ENCODE measurements at places on chromosomes 7 and 10.

DNA sequence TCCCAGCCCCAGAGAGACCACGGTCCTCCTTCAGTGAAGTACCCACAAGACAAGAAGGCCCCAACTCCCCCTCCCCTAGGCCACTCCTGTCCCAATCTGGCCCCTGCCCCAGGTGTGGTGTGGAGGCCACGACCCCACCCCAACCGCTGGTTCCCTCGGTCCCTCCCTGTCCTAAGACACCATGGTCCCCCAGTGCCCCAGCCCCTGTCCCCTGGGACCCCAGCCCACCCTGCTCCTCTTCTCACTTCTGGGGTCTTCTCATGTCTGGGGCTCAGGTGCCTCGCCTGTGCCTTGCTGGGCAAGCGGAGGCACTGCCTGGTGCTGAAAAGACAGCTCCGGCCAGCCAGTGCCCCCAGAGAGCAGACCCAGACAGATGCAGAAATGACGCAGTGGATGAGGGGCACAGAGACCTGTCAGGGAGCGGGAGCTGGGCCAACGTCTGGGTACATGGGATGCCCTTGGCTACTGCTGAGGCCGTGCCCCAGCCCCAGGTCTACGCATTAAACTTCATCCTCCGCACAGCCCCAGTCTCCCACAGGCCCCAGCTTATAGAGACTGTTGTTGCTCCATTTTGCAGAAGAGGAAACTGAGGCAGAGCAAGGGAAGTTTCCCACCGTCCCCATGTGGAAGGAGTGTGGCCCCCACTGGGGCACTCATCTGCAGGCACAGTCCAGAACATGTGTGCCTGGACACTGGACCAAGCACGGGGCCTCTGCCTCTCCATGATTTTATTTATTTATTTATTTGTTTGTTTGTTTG, 14.8 kb downstream of the GRIFIN start:
- DNase-seq = no peak

DNA sequence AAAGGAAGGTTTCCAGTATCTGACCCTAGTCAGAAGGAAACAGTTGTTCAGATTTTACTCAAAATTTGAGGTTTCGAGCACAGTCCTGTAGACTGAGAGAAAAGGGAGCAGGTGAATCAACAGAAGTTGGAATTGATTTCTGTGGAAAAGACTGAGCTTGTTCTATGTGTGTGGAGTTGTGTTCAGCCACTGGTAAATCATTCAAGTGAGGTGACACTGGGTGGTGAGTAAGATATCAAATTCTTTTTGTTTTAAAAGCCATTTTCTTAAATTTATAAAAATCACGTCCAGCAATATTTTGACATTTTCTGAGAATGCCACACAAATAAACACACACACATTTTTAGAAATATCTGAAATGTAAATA, 165.1 kb downstream of the HGF start:
- no peak for DNase-seq

DNA sequence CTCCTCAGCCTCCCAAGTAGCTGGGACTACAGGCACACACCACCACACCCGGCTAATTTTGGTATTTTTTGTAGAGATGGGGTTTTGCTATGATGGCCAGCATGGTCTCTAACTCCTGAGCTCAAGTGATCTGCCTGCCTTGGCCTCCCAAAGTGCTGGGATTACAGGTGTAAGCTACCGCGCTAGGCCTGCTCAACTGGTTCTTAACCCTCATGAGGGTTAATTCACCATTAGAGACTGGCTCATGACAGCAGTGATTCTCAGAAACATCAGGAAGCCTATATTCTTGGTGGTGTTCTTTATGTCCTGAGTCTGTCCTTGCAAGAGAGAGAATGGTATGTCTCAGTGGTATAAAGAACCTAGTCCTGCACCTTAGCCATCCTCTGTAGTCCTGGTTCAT, 10.4 kb upstream of the NT5C2 start:
- no peak for DNase-seq

DNA sequence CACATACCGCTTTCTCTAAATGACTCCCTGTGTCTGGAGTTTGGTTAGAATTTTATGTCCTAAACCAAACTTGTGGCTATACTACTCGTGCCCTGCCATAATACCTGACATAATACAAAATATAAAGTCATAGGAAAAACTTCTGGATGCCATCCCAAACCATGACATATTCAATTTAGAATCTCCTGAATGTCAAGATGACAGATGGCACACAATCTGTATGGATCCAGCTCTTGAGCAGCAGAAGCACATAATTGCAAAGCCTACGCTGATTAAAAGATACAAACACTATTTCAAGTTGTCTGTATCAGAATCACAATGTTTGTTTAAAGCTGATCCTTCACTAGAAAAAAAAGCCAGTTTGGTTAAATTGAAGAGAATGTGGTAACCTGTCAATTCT, 22.4 kb upstream of the CDC14C start:
- DNase-seq = no peak

GRCh38 chr7:19009241-19009935, 108.0 kb downstream of the TWIST1 start:
- no peak for DNase-seq

- DNase-seq = no peak
These were observed 105.4 kb downstream of the GRM3 start for GRCh38 chr7:86748843-86749719.

- DNase-seq = no peak
These were observed 145.9 kb downstream of the ARID5B start for GRCh38 chr10:62047228-62047892.

GRCh38 chr10:4100380-4100779, 315.4 kb upstream of the KLF6 start:
- no peak for DNase-seq

DNA sequence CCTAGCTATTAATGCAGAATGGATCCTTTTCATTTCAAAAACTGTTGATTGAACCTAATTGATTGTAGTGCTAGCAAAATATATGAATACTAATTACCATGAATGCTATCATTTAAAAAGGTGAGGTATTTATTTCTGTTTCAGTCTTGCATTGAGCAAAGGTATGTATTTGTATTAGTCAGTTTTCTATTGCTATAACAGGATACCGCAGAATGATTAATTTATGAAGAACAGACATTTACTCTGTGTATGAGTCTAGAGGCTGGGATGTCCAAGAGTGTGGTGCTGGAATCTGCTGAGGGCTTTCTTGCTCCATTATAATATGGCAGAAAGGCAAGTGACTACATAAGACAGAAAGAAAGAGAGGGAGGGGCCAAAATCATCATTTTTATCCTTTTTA, 199.2 kb downstream of the KIF20B start:
- DNase-seq = no peak

- no peak for DNase-seq
These were observed 562.0 kb upstream of the SEMA3D start for GRCh38 chr7:85748861-85749260.

DNA sequence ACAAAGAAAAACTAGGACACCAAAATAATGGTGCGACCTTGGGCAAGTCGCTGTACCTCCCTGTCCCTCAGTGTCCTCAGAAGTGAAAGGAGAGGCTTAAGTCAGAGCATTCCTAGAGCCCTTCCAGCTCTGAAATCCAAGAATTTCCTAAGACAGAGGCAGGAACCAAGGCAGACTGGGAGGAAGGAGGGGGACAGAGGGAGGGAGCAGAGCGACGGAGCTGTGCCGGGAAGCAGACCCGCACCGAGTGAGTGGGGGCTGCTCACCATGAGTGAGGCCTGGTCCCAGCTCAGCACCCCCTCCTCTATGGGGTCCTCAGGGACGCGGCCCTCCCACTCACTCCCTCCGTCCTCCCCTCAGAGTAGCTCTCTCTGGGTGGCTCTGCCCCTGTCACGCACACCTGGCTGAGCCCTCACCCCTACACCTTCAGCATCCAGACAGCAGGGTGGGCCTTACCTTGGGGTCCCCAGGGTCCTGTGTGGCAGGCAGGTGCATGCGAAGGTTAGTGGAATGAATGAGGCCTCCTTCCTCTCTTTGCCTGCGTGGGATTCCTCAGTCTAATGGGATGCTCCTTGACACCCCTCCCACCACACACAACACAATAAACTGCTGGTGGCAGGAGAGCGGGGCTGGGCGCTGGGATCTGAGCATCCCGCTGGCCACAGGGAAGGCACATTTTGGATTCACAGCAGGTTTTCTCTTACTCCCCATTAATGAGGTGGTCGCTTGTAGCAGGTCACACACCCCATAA, 4.6 kb upstream of the SMARCD3 start:
- DNase-seq = no peak

GRCh38 chr7:70711452-70711851, 420.5 kb upstream of the GALNT17 start:
- DNase-seq = no peak

DNA sequence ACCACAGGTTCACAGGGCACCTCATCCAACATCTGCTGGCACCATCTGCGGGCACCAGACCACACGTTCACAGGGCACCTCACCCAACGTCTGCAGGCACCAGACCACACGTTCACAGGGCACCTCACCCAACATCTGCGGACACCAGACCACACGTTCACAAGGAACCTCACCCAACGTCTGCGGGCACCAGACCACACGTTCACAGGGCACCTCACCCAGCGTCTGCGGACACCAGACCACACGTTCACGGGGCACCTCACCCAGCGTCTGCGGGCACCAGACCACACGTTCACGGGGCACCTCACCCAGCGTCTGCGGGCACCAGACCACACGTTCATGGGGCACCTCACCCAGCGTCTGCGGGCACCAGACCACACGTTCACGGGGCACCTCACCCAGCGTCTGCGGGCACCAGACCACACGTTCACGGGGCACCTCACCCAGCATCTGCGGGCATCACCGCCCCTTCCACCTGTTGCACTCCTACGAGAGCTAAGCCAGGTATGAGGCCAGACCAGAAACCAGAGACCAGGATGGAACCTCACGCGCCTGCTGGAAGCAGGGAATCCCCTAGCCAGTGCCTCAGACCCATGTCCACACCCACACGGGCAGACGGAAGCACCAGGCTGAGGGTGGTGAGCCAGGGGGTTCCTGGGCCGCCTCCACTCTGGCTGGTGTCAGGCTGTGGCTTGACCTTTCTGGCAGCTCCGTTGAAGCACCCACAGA, 182.8 kb downstream of the MAD1L1 start:
- DNase-seq = no peak

GRCh38 chr7:32611201-32612099, 116.2 kb downstream of the AVL9 start:
- DNase-seq = no peak

GRCh38 chr7:67928141-67928540, 931.5 kb downstream of the TYW1 start:
- no peak for DNase-seq

DNA sequence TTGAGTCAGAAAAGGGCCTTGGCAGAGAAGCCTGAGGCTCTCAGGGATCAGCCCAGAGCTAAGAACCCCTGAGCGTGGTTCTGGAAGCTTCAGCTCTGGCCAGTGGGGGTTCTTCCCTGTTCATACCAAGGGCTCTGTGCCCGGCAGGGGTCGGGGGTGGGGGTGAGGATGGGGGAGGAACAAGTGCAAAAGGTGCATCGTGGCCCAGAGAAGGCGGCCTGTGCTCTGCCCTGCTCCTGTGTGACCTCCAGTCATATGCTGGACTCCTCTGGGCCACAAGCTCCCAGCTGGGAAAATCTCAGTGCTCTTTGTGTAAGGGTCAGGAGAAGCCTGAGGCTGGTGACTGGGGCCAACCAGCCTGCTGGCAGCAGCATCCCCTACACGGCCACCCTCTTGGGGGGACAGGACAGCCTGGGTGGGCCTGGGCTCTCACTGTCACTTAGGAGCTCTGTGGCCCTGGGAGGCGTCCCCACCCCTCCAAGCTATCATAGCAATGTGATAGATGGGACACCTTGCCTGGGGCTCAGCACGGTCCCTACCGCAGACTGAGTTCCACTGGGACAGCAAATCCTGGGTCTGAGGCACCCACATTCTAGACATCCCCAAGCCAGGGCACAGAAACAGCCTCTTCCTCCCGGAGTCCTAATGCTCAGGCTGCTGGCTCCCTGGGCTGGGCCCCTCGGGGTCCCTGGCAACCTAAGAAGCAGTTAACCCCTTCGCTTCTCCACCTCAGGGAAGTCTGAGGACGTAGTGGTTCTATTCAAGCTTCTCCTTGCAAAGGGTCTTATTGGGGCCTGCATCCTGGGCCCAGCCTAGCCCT, 2.5 kb downstream of the MMRN2 start:
- no peak for DNase-seq

DNA sequence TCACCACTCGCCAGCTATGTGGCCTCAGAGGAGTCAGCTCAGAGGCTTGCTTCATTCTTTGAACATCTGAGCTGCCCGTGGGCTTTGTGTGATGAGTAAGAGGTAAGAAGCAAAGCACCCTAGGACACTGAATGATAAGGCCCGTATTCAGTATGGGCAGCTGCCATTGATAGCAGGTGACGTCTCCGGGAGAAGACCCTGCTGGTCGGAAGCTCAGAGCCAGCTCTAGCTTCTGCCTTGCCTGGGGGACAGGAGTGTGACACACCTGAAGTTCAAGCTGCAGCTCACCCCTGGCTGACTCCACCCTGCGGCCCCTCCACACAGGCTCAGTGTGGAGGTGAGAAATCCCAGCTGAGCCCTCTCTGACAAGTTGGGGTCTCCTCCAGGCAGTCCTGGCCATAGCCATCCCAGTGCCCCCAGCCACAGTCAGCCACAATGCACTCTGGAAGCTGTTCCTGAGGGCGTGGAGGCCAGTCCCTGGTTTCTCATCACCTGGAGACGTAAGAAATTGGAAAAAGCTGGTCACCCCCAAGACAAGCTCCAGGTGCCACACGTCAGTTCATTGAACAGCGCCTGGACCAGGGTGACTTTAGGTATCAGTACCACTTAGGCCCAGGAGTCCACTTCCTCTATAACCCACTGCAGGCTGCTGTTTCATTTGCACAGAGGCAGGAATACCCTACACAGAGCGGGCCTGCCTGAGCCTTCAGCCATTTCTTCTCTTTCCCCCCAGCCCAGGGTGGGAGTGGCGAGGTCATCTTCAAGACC, 164.9 kb upstream of the RHEB start:
- no peak for DNase-seq

DNA sequence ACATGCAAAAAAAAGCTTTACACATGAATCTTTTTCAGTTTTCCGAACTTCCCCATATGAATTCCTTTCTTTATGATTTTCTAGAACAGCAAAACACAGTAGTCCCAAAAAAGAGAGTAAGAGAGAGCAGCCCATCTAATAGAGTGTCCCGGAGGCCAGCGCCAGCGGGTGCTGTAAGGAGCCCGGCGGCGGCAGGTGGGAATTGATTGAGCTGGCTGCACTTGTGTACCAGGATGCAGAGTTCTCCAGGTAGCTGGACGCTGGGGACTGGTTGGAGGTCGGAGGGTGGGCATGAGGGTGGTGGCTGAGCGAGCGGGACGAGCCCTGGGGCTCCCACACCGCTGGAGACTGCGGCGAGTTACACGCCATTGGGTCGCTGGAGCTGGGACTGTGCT, 4.0 kb downstream of the DLX5 start:
- DNase-seq = no peak

GRCh38 chr10:113126229-113127201, 176.5 kb downstream of the TCF7L2 start:
- no peak for DNase-seq

GRCh38 chr10:128879030-128879429, 588.0 kb upstream of the MGMT start:
- DNase-seq = no peak

GRCh38 chr10:20698837-20699236, 198.3 kb downstream of the NEBL start:
- no peak for DNase-seq

DNA sequence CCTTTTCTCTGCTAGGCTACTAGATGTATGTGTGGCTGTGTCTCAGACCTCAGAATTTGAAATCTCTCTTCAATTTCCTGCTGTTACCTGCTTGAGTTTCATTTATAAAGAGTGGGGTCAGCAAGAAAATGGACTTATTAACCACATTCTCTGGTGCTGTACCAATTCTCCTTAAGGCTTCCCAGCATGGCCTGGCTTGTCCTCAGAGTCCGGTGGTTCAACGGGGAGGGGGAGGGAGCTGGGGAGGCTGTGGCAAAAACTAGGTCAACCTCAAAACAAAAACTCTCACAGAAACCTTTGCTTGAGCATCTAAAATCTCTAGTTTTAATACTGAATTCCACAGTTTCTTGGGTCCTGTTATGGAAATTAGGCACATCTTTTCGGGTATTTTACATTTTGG, 389.1 kb upstream of the COBL start:
- no peak for DNase-seq
